Caco-2 (cell line): ENCODE measurements at places on chromosomes 5 and 9. TPM values are rescaled to one million over a fixed set of nuclear protein-coding genes. Genes with fewer than 3 reads are reported as not detected.

GLRA1 gene
- not detected in 2 replicates for total RNA-seq

NRG2 gene
- 0.59 TPM in 1 of 2 replicates, not detected in the other for total RNA-seq

- no peak for DNase-seq
- no peak overlapping the region for H3K4me3 ChIP-seq
- H3K27ac ChIP-seq = no peak overlapping the region
- H3K36me3 ChIP-seq = no peaks in the 10 kb centered on the region
- no peaks in the 10 kb centered on the region for H3K4me1 ChIP-seq
Observed at GRCh38 chr5:11182441-11183080, 421.5 kb upstream of the DAP start.

STC2 gene
- 190 and 224 TPM in 2 replicates for total RNA-seq

STPG3 gene
- not detected in 2 replicates for total RNA-seq

- DNase-seq = no peak
- no peak overlapping the region for H3K27ac ChIP-seq
- no peak overlapping the region for H3K4me3 ChIP-seq
- no peaks in the 10 kb centered on the region for H3K4me1 ChIP-seq
- H3K27me3 ChIP-seq = no peaks in the 10 kb centered on the region
Observed at GRCh38 chr9:131787838-131788237, 48.0 kb upstream of the RAPGEF1 start.

DNA sequence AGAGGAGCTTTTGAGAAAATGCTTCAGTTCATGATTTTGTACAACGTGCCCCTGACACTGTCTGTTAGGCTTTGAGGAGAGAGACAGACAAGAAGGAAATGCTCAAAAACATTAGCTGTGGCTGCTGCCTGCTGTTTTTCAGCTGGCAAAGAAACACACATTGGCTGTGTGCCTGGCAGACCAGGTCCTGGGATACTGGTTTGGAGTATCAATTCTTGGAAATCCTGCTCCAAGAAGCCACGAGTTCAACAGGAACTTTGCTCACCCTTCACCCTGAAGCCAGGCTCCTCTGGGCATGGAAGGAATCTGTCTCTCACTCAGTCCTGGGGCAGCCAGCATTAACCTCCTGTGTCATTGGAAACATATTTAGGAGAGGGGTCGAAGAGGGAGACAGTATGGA lies 245.5 kb downstream of the AUH start:
- no peaks in the 10 kb centered on the region for H3K27me3 ChIP-seq
- no peak overlapping the region for H3K27ac ChIP-seq

DNA sequence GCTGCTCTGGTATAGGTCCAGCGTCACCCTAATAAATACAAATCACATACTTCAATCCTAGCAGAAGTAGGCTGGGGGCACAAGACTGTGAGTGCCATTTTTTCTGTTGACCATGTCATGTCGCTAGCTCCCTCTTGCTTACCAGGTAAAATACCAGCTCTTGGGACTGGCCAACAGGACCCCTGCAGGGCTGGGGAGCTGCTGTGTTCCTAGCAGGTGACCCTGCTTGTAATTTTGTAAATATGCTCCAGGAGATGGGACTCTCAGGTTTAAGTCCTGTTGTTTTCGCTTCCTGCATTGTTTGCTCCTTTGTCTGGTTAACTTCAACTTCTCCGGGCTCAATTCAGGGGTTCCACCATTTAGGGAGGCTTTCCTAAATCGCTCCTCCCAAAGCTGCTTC lies 286.6 kb upstream of the DAP start:
- H3K36me3 ChIP-seq = no peaks in the 10 kb centered on the region
- no peak overlapping the region for H3K27ac ChIP-seq
- H3K4me1 ChIP-seq = 0 out of 2 replicates have a peak, but pooled peaks cover 3% of the 10 kb centered on the region

PCDHGA3 gene
- total RNA-seq = 0.11 TPM in 1 of 2 replicates, not detected in the other
